ENCODE measurements at places on chromosomes 1 and 21.

DNA sequence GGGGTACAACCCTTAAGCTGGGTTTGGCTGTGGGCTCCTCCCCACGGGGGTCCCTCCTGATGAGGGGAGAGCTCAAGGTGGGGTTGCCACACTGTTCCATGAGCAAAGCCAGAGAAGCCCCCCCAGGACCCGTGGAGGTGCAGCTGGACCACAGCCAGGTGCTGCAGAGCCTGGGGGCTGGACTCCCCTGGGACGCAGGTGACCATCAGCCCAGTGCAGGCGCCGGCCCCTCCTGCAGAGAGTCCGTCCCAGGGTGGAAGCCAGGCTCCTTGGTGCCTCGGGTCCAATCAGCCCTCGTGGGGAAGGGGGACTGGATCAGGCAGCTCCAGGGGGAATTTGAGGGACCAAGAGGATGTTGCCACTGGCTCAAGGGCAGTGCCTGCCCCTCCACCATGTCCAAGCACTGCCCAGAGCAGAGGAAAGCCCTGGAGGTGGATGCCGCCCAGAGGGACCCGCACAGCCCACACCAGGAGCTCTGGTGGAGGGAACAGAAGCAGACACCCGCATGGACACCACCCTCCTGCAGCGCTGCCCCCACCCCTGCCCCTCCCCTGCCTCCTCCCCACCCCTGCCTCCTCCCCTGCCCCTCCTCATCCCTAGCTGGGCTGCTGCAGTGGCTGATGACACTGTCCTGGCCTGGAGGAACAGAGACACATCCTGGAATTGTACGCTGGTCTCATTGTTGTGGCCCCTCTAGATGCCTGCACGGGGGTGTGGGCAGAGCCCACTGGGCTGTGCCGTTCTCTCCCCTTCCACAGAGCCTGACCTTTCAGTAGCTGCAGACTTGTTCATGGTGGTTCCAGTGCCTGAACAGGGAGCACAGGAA, 30.8 kb upstream of the COL18A1 start:
- no peak for DNase-seq

GRCh38 chr1:222909586-222909985, 94.7 kb downstream of the DISP1 start:
- DNase-seq = no peak

GRCh38 chr1:176216031-176216430, 8.9 kb upstream of the COP1 start:
- DNase-seq = no peak

GRCh38 chr1:75131565-75132241, 2.5 kb upstream of the LHX8 start:
- DNase-seq = no peak

DNA sequence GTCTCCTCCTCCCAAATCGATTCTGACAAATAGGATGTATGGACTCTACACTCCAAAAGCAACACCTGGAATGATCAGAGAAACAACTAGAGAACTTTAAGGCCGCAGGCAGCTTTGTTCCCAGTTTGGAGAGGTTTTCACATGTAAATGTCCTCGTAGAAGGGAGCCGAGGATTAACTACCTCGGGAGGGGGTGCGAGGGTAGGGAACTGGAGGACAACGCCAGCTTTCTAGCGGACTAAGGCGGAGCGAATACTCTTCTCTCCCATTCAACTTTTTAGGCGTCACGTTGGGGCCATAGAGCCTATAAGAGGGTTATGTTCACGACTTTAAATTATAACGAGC, 1.2 kb downstream of the SCAF4 start:
- DNase-seq = no peak

DNA sequence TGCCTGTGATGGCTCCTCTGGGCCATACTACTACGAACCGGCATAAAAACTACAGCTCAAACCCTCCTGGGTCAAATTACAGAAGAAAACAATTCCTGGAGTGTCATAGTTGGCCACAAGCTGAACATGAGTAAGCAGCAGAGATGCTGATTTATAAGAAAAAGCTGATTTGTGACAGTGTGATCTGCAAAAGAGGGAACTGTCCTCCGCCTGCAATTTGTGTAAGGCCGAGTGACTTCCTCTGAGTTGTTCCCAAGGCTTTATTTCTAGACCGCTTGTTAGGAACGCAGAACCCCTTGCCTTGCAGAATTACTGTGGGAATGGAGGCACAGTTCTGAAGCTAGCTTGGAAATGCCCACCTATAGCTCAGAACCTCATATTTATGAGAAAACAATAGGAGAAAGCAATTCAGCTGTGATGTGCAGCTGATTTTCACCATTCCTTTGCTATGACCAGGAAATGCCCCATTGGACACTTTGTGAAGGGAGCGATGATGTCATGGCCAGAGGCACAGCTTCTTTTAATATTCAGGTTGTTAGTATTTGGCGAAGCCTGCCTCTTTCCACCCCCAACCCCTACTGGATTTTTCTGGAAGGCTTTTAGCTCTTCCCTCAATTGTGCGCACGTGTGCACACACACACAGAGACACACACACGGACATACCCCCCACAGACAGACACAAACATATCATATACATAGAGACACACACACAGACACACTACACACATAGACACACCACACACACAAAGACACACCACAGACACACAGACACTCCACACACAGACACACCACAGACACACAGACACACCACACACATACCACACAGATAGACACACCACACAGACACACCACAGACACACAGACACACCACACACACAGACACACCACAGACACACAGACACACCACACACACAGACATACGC, 47.6 kb downstream of the IER5 start:
- DNase-seq = peak; percentile 91

- no peak for DNase-seq
These were observed 7.1 kb downstream of the TMEM51 start for GRCh38 chr1:15160626-15161025.

DNA sequence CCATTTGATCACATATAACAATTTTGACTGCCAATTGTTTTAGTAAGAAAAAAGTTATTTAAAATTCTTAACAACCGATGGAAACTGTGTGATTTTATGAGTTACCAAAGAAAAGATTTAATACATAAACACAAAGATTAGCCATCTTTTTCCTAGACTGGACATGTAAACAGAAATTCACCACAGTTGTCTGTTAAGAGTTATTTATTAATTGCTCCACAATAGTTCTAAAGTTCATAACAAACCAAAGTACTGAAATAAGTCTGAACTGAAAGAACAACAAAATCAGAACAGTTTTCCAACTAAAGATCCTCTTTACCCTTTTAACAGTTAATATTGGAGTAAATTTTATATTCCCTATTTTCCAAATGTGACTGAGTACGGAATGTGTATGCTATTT, 8.6 kb downstream of the ZNF281 start:
- no peak for DNase-seq

DNA sequence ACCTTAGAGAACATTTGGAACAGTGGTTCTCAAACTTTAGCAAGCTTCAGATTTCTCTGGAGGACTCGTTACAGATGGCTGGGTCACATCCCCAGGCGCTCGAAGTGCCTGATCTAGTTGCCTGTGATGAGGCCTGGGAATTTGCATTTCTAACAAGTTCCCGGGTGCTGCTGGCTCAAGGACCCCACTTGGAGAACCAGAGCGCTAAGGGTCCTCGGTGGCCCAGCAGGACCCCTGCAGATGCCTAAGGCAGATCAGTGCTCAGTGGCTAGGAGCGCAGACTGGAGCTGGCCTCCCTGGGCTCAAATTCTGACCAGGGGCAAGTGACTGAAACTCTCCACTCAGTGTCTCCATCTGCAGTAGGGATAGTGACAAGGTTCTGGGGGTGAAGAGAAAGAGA, 208.2 kb downstream of the DYRK1A start:
- no peak for DNase-seq

DNA sequence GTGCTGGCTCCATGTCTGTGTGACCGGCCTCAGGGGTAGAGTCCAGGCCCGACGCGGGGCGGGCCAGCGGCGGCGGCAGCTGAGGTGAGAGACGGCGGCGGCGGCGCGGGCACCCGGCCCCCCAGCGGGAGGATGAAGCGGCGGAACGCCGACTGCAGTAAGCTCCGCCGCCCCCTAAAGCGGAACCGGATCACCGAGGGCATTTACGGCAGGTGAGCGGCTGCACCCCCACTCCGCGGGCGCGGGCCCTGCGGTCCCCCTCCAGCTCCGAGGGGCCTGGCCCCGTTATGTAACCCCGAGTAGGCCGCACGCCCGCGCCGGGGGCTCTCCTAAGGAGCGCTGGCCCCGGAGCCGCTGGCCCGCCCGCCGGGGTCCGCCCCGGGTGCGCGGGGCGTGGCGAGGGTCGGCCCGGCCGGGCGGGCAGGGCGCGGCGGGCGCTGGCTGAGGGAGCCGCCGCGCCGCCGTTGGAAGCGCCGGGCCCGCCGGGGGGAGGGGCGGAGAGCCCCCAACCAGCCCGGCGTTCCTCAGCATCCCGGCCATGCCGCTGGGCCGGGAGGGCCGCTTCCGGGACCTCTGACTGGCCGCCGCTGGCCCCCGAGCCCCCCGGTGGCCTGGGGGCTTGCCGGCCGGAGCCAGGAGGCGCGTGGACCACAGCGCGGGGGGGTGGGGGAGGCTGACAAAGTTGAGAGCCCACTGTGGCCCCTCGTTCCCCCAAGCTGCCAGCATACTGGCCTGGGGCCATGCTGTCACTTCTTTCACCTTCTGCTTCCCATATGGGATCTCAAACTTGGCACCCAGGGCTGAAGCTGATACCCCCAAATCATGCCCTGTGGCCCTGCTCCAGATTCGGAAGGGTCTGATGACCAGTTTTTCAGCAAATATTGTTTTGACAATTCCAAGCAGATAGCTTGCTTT, 527 bp downstream of the MACO1 start:
- DNase-seq = no peak

- no peak for DNase-seq
These were observed 4.1 kb downstream of the SCCPDH start for GRCh38 chr1:246728311-246728710.

DNA sequence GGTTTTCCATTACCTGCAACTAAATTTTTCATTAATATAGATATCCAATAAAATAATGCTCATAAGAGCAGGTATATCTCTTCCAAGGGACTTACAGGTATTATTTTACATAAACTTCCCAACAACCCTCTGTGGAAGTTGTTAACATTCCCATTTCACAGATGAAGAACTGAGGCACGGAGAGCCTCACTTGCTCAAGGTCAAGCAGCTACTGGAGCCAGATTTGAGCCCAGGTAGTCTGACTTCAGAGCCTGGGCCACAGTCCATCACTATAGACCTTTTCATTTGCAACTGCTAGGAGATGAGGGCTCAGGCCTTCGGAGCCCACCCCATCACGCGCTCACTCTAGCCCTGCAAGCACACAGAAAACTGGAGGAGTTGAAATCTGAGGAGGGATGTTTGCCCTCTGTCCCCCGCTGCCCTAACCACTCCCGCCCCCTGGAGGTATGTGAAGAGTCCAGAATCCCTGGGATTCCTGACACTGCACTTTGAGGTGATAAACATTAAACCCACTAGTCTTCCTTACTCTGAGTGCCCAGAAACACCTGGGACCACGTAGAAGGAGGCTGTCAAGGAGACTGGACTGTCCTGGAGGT, 11.7 kb upstream of the ALPL start:
- DNase-seq = no peak

GRCh38 chr1:93605812-93606512, 75.7 kb downstream of the BCAR3 start:
- peak; percentile 70 for DNase-seq

GRCh38 chr1:246726881-246727280, 2.7 kb downstream of the SCCPDH start:
- no peak for DNase-seq

DNA sequence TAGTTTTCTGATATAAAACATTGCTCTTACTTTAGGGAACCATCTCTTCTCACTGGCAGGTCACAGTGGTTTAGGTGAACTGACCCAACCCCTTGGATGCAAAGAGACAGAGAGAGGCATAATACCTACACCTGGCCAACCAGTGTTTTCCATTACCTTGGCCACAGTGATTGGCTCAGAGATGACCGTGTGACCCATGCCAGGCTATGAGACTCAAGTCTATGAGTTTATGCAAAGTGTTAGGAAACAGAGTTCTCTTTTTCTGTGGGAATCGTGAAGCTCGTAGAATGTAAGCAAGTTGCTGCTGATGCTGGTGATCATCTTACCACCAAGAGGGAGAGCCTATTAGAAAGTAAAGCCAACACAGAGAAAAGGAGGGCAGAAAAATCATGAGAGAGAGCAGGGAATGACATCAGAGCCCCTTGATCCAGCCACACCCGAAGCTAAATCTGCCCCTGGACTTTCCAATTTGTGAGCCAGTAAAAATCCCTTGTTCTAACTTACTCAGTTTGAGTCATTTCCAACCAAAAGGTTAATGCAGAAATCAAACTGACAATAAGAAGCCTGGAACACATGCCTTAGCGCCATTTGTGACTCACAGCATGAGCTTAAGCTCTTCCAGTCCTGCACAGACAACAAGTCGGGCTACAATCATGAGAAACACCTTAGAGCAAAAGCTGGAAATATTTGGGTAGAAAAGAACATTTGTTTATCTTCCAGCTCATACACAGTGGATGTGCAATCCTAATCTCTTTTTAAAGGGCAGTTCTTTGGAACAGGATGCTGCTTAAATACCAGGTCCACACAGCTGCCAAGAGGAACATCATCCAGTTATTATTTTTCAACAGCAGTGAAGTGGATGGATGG, 81.3 kb upstream of the KAZN start:
- peak; percentile 74 for DNase-seq

GRCh38 chr1:25642574-25643108, 26.1 kb downstream of the MAN1C1 start:
- DNase-seq = peak; percentile 63

DNA sequence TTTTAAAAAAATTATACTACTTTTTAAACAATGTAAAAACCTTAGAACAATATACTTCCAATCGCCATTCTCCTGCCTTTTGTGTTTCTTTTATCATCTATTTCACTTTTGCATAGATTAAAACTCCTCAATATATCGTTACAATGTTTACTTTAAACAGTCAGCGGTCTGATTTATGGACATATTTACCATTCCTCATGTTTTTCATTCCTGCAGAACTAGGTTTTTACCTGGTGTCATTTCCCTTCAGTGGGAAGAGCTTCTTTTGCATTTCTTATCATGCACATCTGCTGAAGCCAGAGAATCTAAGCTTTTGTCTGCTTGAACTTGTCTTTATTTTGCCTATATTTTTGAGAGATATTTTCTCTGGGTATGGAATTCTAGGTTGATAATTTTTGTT, 277.4 kb upstream of the PLXNA2 start:
- no peak for DNase-seq

- no peak for DNase-seq
These were observed 831.1 kb downstream of the LRRIQ3 start for GRCh38 chr1:73366734-73367413.

- no peak for DNase-seq
These were observed 1.0 kb downstream of the NPR1 start for GRCh38 chr1:153679337-153680119.
